ENCODE measurements at places on chromosomes 12 and 14. TPM values are rescaled to one million over a fixed set of nuclear protein-coding genes. Genes with fewer than 3 reads are reported as not detected.

Gene KRT2
- total RNA-seq, result not detected

Gene RIMBP2
- total RNA-seq, result under 0.01 TPM

Gene GLTP
- total RNA-seq, result 80.7 TPM

Gene TGM1
- 0.85 TPM for total RNA-seq

Gene EPYC
- not detected for total RNA-seq

Gene PRH2
- not detected for total RNA-seq

Gene NUAK1
- total RNA-seq, result 28.5 TPM

Gene RGS6
- total RNA-seq, result not detected

Gene NEUROD4
- total RNA-seq, result not detected

Gene USP5
- total RNA-seq, result 123 TPM

Gene OR6C2
- total RNA-seq, result not detected

Gene NYNRIN
- total RNA-seq, result 6.8 TPM

Gene TBC1D30
- 0.85 TPM for total RNA-seq

Gene PITPNM2
- 2.0 TPM for total RNA-seq

Gene APOF
- total RNA-seq, result not detected

Gene TSPAN8
- total RNA-seq, result 15.2 TPM

Gene TEX52
- not detected for total RNA-seq

Gene TMEM52B
- total RNA-seq, result under 0.01 TPM

Gene LRIG3
- 18.3 TPM for total RNA-seq

Gene COCH
- 1.7 TPM for total RNA-seq

Gene UNC79
- total RNA-seq, result 0.28 TPM

Gene RASSF3
- total RNA-seq, result 29.3 TPM

Gene KLRC2
- total RNA-seq, result not detected

Gene FGF6
- total RNA-seq, result not detected

Gene KRT4
- total RNA-seq, result not detected

Gene ADCY4
- total RNA-seq, result 15.5 TPM

Gene RIN3
- total RNA-seq, result 1.3 TPM

Gene SERPINA5
- under 0.01 TPM for total RNA-seq

Gene COX8C
- total RNA-seq, result not detected

Gene KRT6C
- not detected for total RNA-seq

Gene CIROP
- total RNA-seq, result not detected

Gene GDF3
- total RNA-seq, result not detected

Gene DHH
- not detected for total RNA-seq

Gene TMPRSS12
- not detected for total RNA-seq

Gene TSHR
- total RNA-seq, result not detected

Gene TXNDC16
- total RNA-seq, result 2.1 TPM

Gene RNF212B
- total RNA-seq, result not detected

Gene TAS2R9
- not detected for total RNA-seq
